ENCODE measurements at places on chromosomes 7 and 10. TPM values are rescaled to one million over a fixed set of nuclear protein-coding genes. Genes with fewer than 3 reads are reported as not detected.

PODXL gene
- 698 TPM for total RNA-seq

ZNF282 gene
- total RNA-seq = 34.3 TPM

CACNB2 gene
- 5.9 TPM for total RNA-seq

BICC1 gene
- total RNA-seq = 2.2 TPM

All from GM23338 (cell line).